Activated CD8-positive, alpha-beta T cell treated with anti-CD3 and anti-CD28 coated beads, Interleukin-2, amount 10 ng/mL, durations not matched to agents 7 days and 5 days (primary cell): ENCODE measurements at places on chromosomes 13 and 19. TPM values are rescaled to one million over a fixed set of nuclear protein-coding genes. Genes with fewer than 3 reads are reported as not detected.

PROZ gene
- not detected for total RNA-seq

FFAR2 gene
- not detected for total RNA-seq

PBX4 gene
- 33.8 TPM for total RNA-seq

CYP2B6 gene
- not detected for total RNA-seq

KLK10 gene
- total RNA-seq, result not detected

URAD gene
- total RNA-seq, result not detected

- no peak overlapping the region for H3K27ac ChIP-seq
- H3K27me3 ChIP-seq, result no peaks in the 10 kb centered on the region
- no peak overlapping the region for H3K4me3 ChIP-seq
- no peaks in the 10 kb centered on the region for H3K36me3 ChIP-seq
Observed at GRCh38 chr13:90447034-90447733, 900.3 kb upstream of the MIR17HG start.

GRCh38 chr19:6421075-6422014, 3.3 kb downstream of the KHSRP start:
- H3K27me3 ChIP-seq, result no peaks in the 10 kb centered on the region
- no peak for DNase-seq
- peaks cover 29% of the 10 kb centered on the region for H3K4me1 ChIP-seq
- no peak overlapping the region for H3K4me3 ChIP-seq

- no peak for DNase-seq
- no peaks in the 10 kb centered on the region for H3K27me3 ChIP-seq
- no peak overlapping the region for H3K27ac ChIP-seq
- H3K36me3 ChIP-seq, result no peaks in the 10 kb centered on the region
- no peak overlapping the region for H3K4me3 ChIP-seq
Observed at GRCh38 chr13:59487883-59488282, 675.8 kb downstream of the DIAPH3 start.

DNA sequence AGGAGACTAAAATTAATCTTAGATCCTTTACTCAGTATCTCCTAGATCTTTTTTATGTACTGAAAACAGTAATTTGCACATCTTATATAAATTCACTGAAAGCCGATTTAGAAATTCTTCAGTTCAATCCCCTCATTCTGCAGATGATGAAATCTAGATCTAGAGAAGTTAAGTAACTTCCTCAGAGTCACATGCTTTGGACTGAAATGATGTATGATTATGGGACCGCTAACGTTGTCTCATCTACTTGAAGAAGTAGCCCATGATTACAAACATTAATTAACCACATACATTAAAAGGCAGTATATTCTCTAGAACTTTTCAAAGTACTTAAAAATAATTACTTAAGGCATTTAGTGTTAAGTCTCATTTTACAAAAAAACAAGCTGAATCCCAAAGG, 37.8 kb downstream of the ELF1 start:
- H3K4me1 ChIP-seq, result peaks cover 59% of the 10 kb centered on the region
- H3K27ac ChIP-seq, result peak overlapping the region; percentile 97
- H3K36me3 ChIP-seq, result peaks cover 50% of the 10 kb centered on the region
- no peaks in the 10 kb centered on the region for H3K27me3 ChIP-seq

GRCh38 chr19:40133491-40133890, 42.7 kb upstream of the ZNF780A start:
- H3K27ac ChIP-seq, result no peak overlapping the region
- no peak for DNase-seq
- H3K4me3 ChIP-seq, result no peak overlapping the region
- H3K36me3 ChIP-seq, result no peaks in the 10 kb centered on the region
- no peaks in the 10 kb centered on the region for H3K4me1 ChIP-seq
- H3K27me3 ChIP-seq, result peaks cover 40% of the 10 kb centered on the region

GRCh38 chr13:20713014-20713376, 9.5 kb downstream of the IL17D start:
- peaks cover 10% of the 10 kb centered on the region for H3K27me3 ChIP-seq
- no peaks in the 10 kb centered on the region for H3K36me3 ChIP-seq
- H3K4me3 ChIP-seq, result no peak overlapping the region
- H3K27ac ChIP-seq, result no peak overlapping the region
- no peak for DNase-seq
- H3K4me1 ChIP-seq, result peaks cover 4% of the 10 kb centered on the region

GRCh38 chr13:39874331-39875053, 219.0 kb downstream of the COG6 start:
- no peaks in the 10 kb centered on the region for H3K4me1 ChIP-seq
- H3K27me3 ChIP-seq, result no peaks in the 10 kb centered on the region
- no peak overlapping the region for H3K4me3 ChIP-seq
- no peak overlapping the region for H3K27ac ChIP-seq

- H3K4me3 ChIP-seq, result no peak overlapping the region
- no peaks in the 10 kb centered on the region for H3K27me3 ChIP-seq
- no peaks in the 10 kb centered on the region for H3K36me3 ChIP-seq
- H3K27ac ChIP-seq, result no peak overlapping the region
- no peak for DNase-seq
- H3K4me1 ChIP-seq, result no peaks in the 10 kb centered on the region
Observed at GRCh38 chr13:77853703-77854102, 64.9 kb downstream of the EDNRB start.

- no peak overlapping the region for H3K4me3 ChIP-seq
- no peak overlapping the region for H3K27ac ChIP-seq
- peaks cover 7% of the 10 kb centered on the region for H3K4me1 ChIP-seq
- H3K27me3 ChIP-seq, result peaks cover 41% of the 10 kb centered on the region
- H3K36me3 ChIP-seq, result no peaks in the 10 kb centered on the region
Observed at GRCh38 chr13:52736891-52737290, 2.7 kb downstream of the CNMD start.

GRCh38 chr13:30153545-30154426, 153.6 kb downstream of the KATNAL1 start:
- no peak overlapping the region for H3K27ac ChIP-seq
- no peaks in the 10 kb centered on the region for H3K36me3 ChIP-seq
- H3K27me3 ChIP-seq, result peaks cover 3% of the 10 kb centered on the region
- peaks cover 46% of the 10 kb centered on the region for H3K4me1 ChIP-seq

DNA sequence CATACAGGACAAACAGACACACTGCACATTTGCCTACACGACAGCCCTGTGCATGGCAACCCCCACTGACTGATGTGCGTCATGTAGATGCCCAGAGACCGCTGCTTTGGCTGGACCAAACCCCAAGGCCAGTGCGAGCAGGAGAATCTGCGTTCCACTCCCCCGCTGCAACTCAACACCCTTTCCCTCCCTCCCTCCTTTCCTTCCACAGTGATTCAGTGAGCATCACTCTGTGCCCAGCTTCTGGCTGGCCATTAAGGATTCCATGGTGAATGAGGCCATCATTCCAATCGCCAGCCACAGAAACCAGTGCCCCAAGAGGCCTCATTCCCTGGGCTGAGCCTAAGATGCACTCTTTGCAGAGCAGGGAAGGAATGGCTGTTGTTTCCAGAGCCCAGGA, 61.6 kb downstream of the GSX1 start:
- H3K4me1 ChIP-seq, result no peaks in the 10 kb centered on the region
- no peaks in the 10 kb centered on the region for H3K36me3 ChIP-seq
- no peak overlapping the region for H3K4me3 ChIP-seq
- no peak overlapping the region for H3K27ac ChIP-seq

- H3K36me3 ChIP-seq, result no peaks in the 10 kb centered on the region
- peaks cover 7% of the 10 kb centered on the region for H3K4me1 ChIP-seq
- no peak overlapping the region for H3K4me3 ChIP-seq
- no peak for DNase-seq
Observed at GRCh38 chr13:41200126-41200525, 5.8 kb upstream of the KBTBD7 start.

DNA sequence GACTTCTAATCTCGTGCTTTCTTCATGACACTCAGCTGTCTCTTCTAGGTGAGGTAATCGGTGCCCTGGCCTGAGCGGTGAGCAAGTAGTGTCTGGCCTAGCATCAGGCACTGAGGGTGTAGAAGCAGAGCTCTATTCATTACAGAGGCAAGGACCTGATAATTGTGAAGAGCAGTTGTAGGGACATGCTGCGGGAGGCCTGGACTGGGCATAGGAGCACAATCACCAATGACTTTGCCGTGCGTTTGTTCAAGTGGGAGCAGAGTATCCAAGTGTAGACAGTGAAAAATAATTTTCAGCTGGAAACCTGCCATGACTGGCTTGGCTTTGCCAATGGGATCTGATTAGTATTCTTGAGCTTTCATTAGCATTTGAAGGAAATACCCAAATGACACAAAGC, 32.1 kb upstream of the DCLK1 start:
- H3K36me3 ChIP-seq, result no peaks in the 10 kb centered on the region
- H3K27me3 ChIP-seq, result no peaks in the 10 kb centered on the region
- H3K4me3 ChIP-seq, result no peak overlapping the region
- no peaks in the 10 kb centered on the region for H3K4me1 ChIP-seq
- no peak for DNase-seq

- no peak overlapping the region for H3K27ac ChIP-seq
- no peaks in the 10 kb centered on the region for H3K4me1 ChIP-seq
- DNase-seq, result no peak
- no peak overlapping the region for H3K4me3 ChIP-seq
- no peaks in the 10 kb centered on the region for H3K27me3 ChIP-seq
Observed at GRCh38 chr13:90884066-90884465, 463.4 kb upstream of the MIR17HG start.

- H3K4me3 ChIP-seq, result no peak overlapping the region
- H3K27me3 ChIP-seq, result peaks cover 4% of the 10 kb centered on the region
- H3K27ac ChIP-seq, result no peak overlapping the region
- no peak for DNase-seq
- H3K4me1 ChIP-seq, result peaks cover 13% of the 10 kb centered on the region
- no peaks in the 10 kb centered on the region for H3K36me3 ChIP-seq
Observed at GRCh38 chr13:31198519-31198918, 1.3 kb upstream of the B3GLCT start.

GRCh38 chr13:101303521-101303920, 112.8 kb downstream of the NALCN start:
- DNase-seq, result no peak
- H3K27ac ChIP-seq, result no peak overlapping the region
- H3K4me3 ChIP-seq, result no peak overlapping the region
- H3K27me3 ChIP-seq, result no peaks in the 10 kb centered on the region

DNA sequence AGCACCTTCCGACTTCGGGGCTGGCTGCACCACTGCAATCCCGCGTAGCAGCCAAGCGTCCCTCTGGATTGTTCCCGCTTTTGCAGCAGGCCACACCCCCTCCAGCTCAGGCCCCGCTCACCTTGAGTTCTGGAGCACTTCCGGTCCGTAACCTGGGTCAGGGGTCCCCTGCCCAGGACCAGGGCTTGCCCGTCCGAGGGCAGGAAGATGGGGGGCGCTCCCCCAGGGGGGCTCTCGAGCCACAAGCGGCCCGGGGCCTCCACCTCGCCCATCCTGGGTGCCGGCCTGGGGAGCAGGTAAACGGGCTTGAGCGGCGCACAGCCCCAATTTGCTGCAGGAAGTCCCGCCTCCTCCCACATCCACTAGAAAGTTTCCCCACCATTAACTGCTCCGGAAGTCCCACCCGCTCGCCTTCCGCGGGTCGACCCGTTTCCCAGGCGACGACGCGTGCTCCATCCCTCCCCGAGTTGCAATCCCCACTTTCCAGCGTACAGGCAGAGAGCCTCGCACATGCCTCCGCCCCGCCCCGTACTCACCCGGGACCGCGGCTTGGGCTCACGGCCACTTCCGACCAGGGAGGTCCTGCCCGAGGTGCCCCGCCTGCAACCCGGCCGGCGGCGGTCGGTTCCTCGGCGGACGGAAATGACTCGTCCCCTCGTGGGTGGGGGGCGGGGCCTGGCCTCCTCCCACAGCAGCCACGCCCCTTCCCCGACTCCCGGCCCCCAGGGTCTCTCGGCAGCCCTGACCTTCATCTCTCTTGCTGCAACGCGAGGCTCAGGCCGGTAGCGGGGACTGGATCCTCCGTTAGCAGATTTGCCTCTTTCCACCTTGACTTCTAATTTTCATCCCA, at the start of gene PNKP:
Gene PNKP, minus strand, starts transcription at position 644 of the 850 bp plus-strand sequence. Its CDS starts 372 bp downstream, at position 272.
- H3K27ac ChIP-seq, result no peak within 1 kb of the TSS
- no peak within 1 kb of the TSS for H3K4me3 ChIP-seq
- H3K4me1 ChIP-seq, result peaks cover 48% of the 10 kb centered on the region
- H3K36me3 ChIP-seq, result peaks cover 36% of the 10 kb centered on the region

DNA sequence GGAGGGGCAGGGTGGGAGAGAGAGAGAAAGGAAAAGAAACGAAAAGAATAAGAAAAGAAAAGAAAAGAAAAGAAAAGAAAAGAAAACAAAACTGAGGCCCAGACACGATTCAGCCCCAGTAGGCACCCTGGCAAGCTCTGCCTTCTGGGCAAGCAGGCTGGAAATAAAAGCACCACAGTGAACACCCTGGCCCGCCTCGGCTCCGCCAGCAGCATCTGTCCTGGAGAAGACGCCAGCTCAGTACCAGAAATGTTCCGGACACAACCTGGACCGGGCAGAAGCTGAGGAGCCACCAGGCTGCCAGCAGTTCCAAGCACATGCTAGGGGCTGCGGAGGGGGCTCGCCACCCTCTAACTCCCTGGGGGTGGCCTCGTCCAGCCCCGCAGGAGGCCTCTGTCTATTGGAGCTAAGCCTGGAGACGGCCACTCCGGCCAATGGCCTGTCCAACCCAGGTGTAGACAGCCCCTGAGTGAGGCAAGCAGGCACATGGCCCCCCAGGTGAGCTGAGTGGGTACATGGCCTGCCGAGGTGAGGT, 11.4 kb upstream of the CPAMD8 start:
- H3K4me1 ChIP-seq, result no peaks in the 10 kb centered on the region
- no peaks in the 10 kb centered on the region for H3K36me3 ChIP-seq
- no peaks in the 10 kb centered on the region for H3K27me3 ChIP-seq

GRCh38 chr19:6026390-6027227, 48.7 kb upstream of the RANBP3 start:
- no peaks in the 10 kb centered on the region for H3K27me3 ChIP-seq
- H3K4me3 ChIP-seq, result no peak overlapping the region
- peaks cover under 1% of the 10 kb centered on the region for H3K36me3 ChIP-seq
- no peak overlapping the region for H3K27ac ChIP-seq
- H3K4me1 ChIP-seq, result no peaks in the 10 kb centered on the region
- no peak for DNase-seq

- H3K4me1 ChIP-seq, result peaks cover 7% of the 10 kb centered on the region
- H3K4me3 ChIP-seq, result no peak overlapping the region
- H3K36me3 ChIP-seq, result peaks cover 2% of the 10 kb centered on the region
- H3K27ac ChIP-seq, result no peak overlapping the region
- DNase-seq, result no peak
Observed at GRCh38 chr19:4537953-4538600, 1.8 kb downstream of the LRG1 start.

DNA sequence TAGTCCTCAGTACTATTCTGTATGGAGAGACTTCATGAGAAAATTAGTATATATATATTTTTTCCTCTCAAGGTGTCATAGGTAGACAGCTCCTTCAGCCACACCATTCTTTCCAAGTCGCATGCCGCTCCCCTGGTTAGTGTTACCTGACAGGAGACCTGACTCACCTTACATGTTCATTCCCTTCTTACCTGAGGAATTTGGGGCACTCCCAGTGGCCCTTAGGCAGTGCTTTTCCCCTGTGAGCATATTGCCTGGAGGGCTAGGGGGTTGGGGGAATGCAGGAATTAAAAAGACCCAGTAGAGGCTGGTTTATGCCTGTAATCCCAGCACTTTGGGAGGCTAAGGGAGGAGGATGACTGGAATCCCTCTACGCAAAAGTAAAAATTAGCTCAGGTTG, 9.0 kb upstream of the ACTN4 start:
- peaks cover 30% of the 10 kb centered on the region for H3K36me3 ChIP-seq
- no peak for DNase-seq
- H3K27ac ChIP-seq, result no peak overlapping the region
- peaks cover 43% of the 10 kb centered on the region for H3K4me1 ChIP-seq
- H3K4me3 ChIP-seq, result no peak overlapping the region

GRCh38 chr19:54114340-54115108, 933 bp downstream of the TFPT start:
- peaks cover 29% of the 10 kb centered on the region for H3K4me1 ChIP-seq
- H3K27ac ChIP-seq, result peak overlapping the region; percentile 94
- H3K36me3 ChIP-seq, result peaks cover 41% of the 10 kb centered on the region
- peak; percentile 84 for DNase-seq
- H3K4me3 ChIP-seq, result peak overlapping the region; percentile 98
